ENCODE measurements at places on chromosomes 1 and 21. TPM values are rescaled to one million over a fixed set of nuclear protein-coding genes. Genes with fewer than 3 reads are reported as not detected.

The SLFNL1 gene
- not detected for total RNA-seq

The SAMD13 gene
- 2.0 TPM for total RNA-seq

The PRR9 gene
- total RNA-seq, result not detected

The CFAP74 gene
- total RNA-seq, result not detected

The TFF2 gene
- 1.7 TPM for total RNA-seq

The ADGRL2 gene
- total RNA-seq, result 37.2 TPM

The PRDM16 gene
- 0.15 TPM for total RNA-seq

The CELA3A gene
- total RNA-seq, result not detected

The CR2 gene
- not detected for total RNA-seq

The MATN1 gene
- not detected for total RNA-seq

The SLC25A44 gene
- 16.4 TPM for total RNA-seq

The TEX35 gene
- not detected for total RNA-seq

The LCE1A gene
- not detected for total RNA-seq

The ST6GALNAC3 gene
- total RNA-seq, result 1.3 TPM

The OLIG2 gene
- total RNA-seq, result not detected

The OR10Z1 gene
- total RNA-seq, result not detected

The UMODL1 gene
- not detected for total RNA-seq

The FASLG gene
- not detected for total RNA-seq

The SPRR2G gene
- not detected for total RNA-seq

The F3 gene
- 38.9 TPM for total RNA-seq

The SLC45A3 gene
- 1.3 TPM for total RNA-seq

The IL24 gene
- not detected for total RNA-seq

The CFAP57 gene
- not detected for total RNA-seq

The ETV3L gene
- not detected for total RNA-seq

The SLC45A1 gene
- 0.38 TPM for total RNA-seq

The SERINC2 gene
- 29.6 TPM for total RNA-seq

The ZSCAN20 gene
- total RNA-seq, result 2.1 TPM

The APCS gene
- not detected for total RNA-seq

The SLC5A9 gene
- 0.19 TPM for total RNA-seq

The SPAG17 gene
- 17.4 TPM for total RNA-seq

The SPTA1 gene
- not detected for total RNA-seq

The PDE9A gene
- 1.1 TPM for total RNA-seq

The NEGR1 gene
- 0.88 TPM for total RNA-seq

The HSD3B1 gene
- not detected for total RNA-seq

The INSRR gene
- total RNA-seq, result not detected

The SNAPIN gene
- total RNA-seq, result 52.5 TPM

The TMIGD3 gene
- total RNA-seq, result 3.2 TPM

The PROK1 gene
- total RNA-seq, result not detected

The PODN gene
- total RNA-seq, result 25.5 TPM

The TNFRSF18 gene
- total RNA-seq, result 21.0 TPM
